Prostate gland (tissue), 2 donors: ENCODE measurements at places on chromosomes 1 and 21. TPM values are rescaled to one million over a fixed set of nuclear protein-coding genes. Genes with fewer than 3 reads are reported as not detected.
A peak's percentile ranks its signal among the peaks of the same experiment; 100 is the strongest.

The AK4 gene
- 63.1 TPM for total RNA-seq

The CYYR1 gene
- total RNA-seq, result 13.3 TPM

The MYBPHL gene
- total RNA-seq, result not detected

The KCNJ9 gene
- total RNA-seq, result not detected

The ZNF326 gene
- 16.5 TPM for total RNA-seq

- no peak for DNase-seq
- H3K4me3 ChIP-seq, result no peak overlapping the region
- H3K27me3 ChIP-seq, result no peaks in the 10 kb centered on the region
- H3K36me3 ChIP-seq, result peaks cover 10% of the 10 kb centered on the region
Observed at GRCh38 chr1:43605766-43606165, 44.2 kb upstream of the KDM4A start.

- no peaks in the 10 kb centered on the region for H3K27me3 ChIP-seq
- DNase-seq, result no peak
- no peak overlapping the region for H3K27ac ChIP-seq
- H3K4me1 ChIP-seq, result no peaks in the 10 kb centered on the region
Observed at GRCh38 chr1:52238474-52238873, 96.6 kb downstream of the ZFYVE9 start.

GRCh38 chr1:220786057-220786336 is 716 bp upstream of the MTARC1 start:
- H3K36me3 ChIP-seq, result no peaks in the 10 kb centered on the region
- H3K4me1 ChIP-seq, result peaks cover 15% of the 10 kb centered on the region
- no peak for DNase-seq
- H3K27ac ChIP-seq, result peak overlapping the region; percentile 88
- no peaks in the 10 kb centered on the region for H3K27me3 ChIP-seq

DNA sequence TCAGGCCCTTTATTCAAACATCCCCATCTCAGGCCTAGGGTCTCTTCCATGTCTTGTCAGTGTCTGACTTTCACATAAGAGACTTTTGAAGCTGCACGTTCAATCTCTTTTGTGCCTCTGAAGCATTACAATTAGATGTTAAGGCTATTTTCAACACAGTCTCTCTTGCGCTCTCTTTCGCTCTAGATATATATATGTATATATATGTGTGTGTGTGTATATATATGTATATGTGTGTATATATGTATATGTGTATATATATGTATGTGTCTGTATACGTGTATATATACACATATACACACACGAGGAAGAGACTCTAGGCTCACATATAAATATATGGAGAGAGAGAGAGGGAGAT is 162.5 kb upstream of the RNPC3 start:
- no peak overlapping the region for H3K27ac ChIP-seq
- no peaks in the 10 kb centered on the region for H3K4me1 ChIP-seq
- no peak for DNase-seq
- H3K36me3 ChIP-seq, result no peaks in the 10 kb centered on the region
- H3K27me3 ChIP-seq, result no peaks in the 10 kb centered on the region

DNA sequence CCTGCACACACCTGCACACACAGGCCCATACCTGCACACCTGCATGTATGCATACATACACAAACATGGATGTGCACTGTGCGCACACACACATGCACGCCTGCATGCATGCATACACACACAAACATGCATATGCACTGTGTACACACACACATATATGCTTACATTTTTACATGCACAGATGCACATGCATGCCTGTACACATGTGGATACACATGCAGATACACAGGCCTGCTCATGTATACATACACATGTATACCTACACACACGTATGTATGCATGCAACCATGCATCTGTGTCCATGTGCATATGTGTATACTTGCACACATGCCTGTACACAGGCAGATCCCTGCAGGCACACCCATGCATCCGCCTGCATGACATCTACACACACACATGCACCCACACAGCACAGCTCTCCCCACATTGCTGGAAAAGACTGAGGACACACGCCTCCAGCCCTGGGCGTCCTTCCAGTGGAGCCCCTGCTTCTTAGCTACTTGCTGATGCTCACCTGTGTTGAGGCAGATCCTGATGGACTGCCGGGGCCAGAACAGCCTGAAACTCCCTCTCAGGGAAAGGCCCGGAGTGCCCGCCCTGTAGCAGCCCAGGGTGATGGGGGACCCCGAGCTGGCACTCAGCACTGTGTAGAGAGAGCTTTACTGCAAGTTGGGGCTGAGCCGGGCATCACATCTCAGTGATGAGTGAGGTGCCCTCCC is 28.6 kb downstream of the KRTAP10-1 start:
- H3K27ac ChIP-seq, result no peak overlapping the region
- H3K36me3 ChIP-seq, result no peaks in the 10 kb centered on the region
- no peaks in the 10 kb centered on the region for H3K4me1 ChIP-seq

- no peaks in the 10 kb centered on the region for H3K36me3 ChIP-seq
- H3K4me3 ChIP-seq, result no peak overlapping the region
- H3K27ac ChIP-seq, result no peak overlapping the region
- H3K27me3 ChIP-seq, result no peaks in the 10 kb centered on the region
Observed at GRCh38 chr21:43903451-43904091, 38.5 kb downstream of the AGPAT3 start.

GRCh38 chr1:44281962-44282703 is 68.9 kb downstream of the DMAP1 start:
- no peak for DNase-seq
- H3K27me3 ChIP-seq, result no peaks in the 10 kb centered on the region
- H3K4me1 ChIP-seq, result no peaks in the 10 kb centered on the region
- no peak overlapping the region for H3K4me3 ChIP-seq

DNA sequence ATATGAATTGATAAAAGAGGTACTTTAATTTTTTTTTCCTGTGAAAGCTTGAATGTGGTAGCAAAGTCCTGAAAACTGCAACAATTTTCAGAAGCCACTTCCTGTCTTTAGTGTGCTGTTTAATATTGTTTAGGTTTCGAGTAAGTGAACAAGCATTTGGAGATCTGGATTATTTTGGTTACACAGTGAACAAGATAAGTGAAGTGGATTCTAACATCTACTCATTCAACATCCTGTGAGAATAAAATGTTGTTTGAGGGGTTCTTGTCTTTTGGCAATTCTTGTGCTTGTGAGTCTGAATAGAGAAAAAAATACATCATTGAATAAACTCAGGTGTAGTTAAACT is 35.2 kb upstream of the PLA2G4A start:
- H3K27me3 ChIP-seq, result no peaks in the 10 kb centered on the region
- no peak overlapping the region for H3K27ac ChIP-seq
- no peak overlapping the region for H3K4me3 ChIP-seq
- H3K4me1 ChIP-seq, result no peaks in the 10 kb centered on the region
- DNase-seq, result no peak

GRCh38 chr1:24727501-24728216 is 17.6 kb upstream of the CLIC4 start:
- no peak for DNase-seq
- peak overlapping the region; percentile 1 for H3K27ac ChIP-seq
- H3K27me3 ChIP-seq, result no peaks in the 10 kb centered on the region

DNA sequence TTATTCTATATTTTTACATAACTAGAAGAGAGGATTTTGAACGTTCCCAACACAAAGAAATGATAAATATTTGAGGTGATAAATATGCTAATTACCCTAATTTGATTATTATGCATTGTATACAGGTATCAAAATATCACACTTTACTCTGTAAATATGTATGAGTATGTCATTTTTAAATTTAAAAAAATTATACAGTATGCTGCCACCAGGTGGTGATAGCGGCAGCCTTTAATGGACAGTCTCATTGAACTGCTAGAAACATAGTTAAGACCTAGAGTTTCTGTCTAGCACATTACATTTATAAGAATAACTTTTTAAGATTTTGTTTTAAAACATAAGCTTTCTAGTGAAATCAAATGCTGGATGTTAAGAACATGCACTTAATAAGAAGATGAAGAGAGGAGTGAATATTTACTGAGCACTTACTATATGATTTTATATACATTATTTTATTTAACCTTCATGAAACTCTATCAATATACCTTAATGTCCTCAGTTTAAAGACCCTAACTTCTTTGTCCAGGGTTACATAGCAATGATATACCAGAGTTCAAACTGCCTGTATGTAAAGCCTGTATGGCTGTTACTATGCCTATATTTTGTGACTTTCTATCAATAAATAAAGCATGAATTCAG is 207.1 kb downstream of the NUF2 start:
- no peak for DNase-seq
- H3K4me1 ChIP-seq, result no peaks in the 10 kb centered on the region
- H3K27ac ChIP-seq, result no peak overlapping the region
- no peaks in the 10 kb centered on the region for H3K27me3 ChIP-seq

- no peak for DNase-seq
- H3K27me3 ChIP-seq, result no peaks in the 10 kb centered on the region
- no peaks in the 10 kb centered on the region for H3K4me1 ChIP-seq
- H3K4me3 ChIP-seq, result no peak overlapping the region
- peak overlapping the region; percentile 83 for H3K27ac ChIP-seq
Observed at GRCh38 chr1:1359308-1359663, 931 bp upstream of the MXRA8 start.

GRCh38 chr1:201827321-201828216 is 1.4 kb upstream of the IPO9 start:
- no peak overlapping the region for H3K4me3 ChIP-seq
- peaks cover 7% of the 10 kb centered on the region for H3K4me1 ChIP-seq
- no peaks in the 10 kb centered on the region for H3K36me3 ChIP-seq
- DNase-seq, result no peak
- H3K27ac ChIP-seq, result no peak overlapping the region
- H3K27me3 ChIP-seq, result no peaks in the 10 kb centered on the region

DNA sequence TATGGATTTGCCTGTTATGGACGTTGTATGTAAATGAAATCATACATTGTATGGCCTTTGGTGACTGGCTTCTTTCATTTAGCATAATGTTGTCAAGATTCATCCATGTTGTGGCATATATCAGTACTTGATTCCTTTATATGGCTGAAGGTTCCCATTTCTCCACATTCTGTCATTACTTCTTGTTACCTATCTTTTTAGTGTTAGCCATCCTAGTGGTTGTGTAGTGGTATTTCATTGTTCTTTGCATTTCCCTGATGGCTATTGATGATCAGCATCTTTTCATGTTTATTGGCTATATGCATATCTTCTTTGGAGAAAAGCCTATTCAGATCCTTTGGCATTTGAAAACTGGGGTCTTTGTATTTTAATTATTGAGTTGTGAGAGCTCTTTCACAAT is 39.8 kb upstream of the PODN start:
- no peak overlapping the region for H3K27ac ChIP-seq
- H3K4me1 ChIP-seq, result no peaks in the 10 kb centered on the region
- H3K4me3 ChIP-seq, result no peak overlapping the region
- no peak for DNase-seq
- H3K36me3 ChIP-seq, result no peaks in the 10 kb centered on the region
- no peaks in the 10 kb centered on the region for H3K27me3 ChIP-seq

- no peaks in the 10 kb centered on the region for H3K4me1 ChIP-seq
- H3K36me3 ChIP-seq, result no peaks in the 10 kb centered on the region
- no peaks in the 10 kb centered on the region for H3K27me3 ChIP-seq
- H3K27ac ChIP-seq, result no peak overlapping the region
- DNase-seq, result no peak
- no peak overlapping the region for H3K4me3 ChIP-seq
Observed at GRCh38 chr1:245673881-245674414, 519.2 kb downstream of the KIF26B start.

DNA sequence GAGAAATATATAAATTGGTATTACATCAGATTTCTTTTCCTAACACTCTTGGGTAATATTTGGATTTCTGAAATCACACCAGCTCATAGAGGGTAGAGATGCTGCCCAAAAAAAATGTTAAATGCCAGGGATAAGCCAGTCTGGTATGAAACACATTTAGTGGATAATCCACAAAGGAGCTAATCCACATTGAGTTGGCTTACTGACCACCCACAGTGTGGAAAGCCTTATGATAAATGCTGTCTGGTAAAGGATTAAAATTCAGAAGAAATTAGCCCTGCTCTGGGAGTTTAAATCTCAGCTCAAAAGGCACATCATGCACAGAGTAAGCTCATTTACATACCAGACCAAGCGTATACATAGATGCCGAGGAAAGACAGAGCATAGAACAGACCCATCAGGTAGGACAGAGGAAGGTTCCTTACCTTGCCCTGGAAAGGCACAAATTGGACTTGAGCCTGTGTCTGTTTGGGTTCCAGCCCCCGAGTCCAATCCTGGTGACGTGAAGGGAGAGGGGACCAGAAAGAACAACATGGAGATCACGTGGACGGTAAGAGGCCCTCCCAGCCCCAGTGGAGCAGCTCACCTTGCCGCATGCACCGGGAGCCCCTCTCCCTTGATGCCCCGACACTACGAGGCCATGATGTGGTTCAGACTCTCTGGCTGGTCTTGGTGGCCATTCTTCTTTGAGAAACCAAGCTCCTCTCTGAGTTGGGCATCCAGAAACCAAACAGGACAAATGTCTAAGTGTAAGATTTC is 62.9 kb upstream of the CNTN2 start:
- no peaks in the 10 kb centered on the region for H3K36me3 ChIP-seq
- H3K4me3 ChIP-seq, result no peak overlapping the region

DNA sequence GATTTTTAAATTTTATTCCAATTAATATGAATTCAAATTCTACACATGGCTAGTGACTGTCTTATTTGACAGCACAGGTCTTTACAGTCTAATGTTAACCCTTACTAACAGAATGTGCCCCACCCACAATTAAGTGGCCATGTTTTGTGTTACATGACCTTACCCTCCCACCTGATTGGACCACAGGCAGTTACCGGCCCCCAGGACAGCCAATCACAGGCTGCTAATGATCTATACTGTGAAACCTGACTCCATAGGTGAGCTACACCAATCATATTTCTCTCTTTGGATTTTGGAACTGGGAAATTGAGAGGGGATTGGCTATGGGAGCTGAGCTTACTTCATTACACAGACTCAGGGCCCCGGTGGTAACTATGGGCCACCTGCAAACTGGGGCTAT is 27.5 kb downstream of the ZP4 start:
- no peak overlapping the region for H3K4me3 ChIP-seq
- H3K27ac ChIP-seq, result no peak overlapping the region
- no peaks in the 10 kb centered on the region for H3K4me1 ChIP-seq

DNA sequence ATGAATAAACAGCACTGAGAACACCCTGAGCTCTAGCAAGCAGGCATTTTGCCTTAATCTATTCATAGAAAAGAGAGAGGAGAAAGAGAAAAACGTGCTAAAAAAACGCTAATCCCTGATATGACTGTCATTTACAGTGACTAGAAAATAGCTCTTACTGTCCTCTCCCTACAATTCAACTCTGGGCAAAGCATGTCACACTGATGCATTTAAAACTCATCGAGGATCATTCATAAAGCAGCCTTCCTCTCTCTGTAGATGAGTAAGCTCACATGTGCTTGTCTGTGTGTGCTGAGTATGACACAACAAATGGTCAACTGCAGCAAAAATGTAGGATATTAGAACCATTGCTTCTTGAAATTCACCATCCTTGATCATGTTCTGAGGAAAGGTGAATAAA is 109.0 kb downstream of the SGIP1 start:
- H3K27me3 ChIP-seq, result no peaks in the 10 kb centered on the region
- no peak overlapping the region for H3K27ac ChIP-seq
- no peak overlapping the region for H3K4me3 ChIP-seq
- no peak for DNase-seq
- H3K4me1 ChIP-seq, result no peaks in the 10 kb centered on the region

DNA sequence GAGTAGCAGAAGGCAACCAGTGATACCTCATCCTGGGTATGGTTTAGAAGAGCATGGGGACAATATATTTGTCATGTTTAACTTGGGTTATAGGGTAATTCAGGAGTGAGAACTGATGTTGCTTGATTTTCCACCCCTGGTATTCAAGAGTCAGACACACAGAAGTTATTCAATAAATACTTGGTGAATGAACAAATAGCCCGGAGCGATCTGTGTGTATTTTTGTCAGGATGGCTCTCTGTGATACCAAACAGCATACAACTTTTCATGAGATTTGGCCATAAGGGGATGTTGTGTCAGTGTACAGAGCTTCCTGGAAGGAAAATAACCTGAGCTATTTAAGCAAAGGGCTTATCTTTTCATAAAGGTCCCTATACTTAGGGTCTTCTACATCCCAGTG is 270.2 kb upstream of the C1orf87 start:
- no peak for DNase-seq
- no peaks in the 10 kb centered on the region for H3K4me1 ChIP-seq
